ENCODE measurements at places on chromosomes 16 and 17.

GRCh38 chr16:30551781-30552180 lies 6.4 kb downstream of the ZNF764 start:
- DNase-seq, result peak; percentile 58

DNA sequence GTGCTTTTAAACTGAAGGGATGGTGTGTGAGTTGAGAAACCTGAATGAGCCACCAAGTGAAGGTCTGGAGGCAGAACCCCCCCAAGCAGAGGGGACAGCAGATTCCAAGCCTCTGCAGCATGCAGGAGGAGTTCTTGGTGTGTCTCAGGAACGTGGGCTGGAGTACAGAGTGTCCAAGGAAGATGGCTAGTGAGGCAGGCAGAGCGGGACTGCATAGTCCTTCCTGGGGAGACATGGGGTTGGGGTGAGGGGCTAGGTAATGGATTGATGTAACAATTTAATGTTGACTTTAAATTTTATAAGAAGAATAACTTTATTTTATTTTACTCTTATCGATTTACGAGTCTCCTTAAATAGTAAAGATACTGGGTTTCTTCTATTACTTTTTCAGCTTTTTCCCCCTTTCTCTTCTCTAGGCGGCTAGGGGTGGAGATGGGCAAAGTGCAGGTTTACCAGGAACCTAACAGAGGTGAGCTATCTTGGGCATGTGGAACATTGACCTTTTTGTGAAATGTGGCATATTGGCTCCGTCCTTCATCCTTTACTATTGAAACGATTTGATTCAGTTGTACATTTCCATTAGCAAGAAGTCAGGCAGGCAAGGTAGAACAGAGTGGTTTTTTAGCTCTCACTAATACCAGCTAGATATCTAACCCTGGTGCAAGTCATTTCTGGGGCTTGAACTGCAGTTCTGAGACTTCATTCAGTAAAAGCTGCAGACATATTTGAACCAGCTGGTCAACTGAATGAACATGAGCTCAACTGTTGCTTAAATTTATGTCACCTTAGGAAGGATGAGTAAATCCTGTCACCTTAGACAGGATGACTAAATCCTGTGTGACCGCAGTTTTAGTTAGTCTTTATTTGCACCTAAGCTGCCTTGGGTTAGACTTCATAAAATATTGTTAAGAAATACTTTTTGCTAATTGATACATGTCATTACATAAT lies 9.2 kb downstream of the PRPSAP2 start:
- DNase-seq, result no peak

- DNase-seq, result no peak
These were observed 344.5 kb upstream of the EEF2KMT start for GRCh38 chr16:5442054-5442453.

GRCh38 chr16:1330260-1330914 lies 3.1 kb upstream of the BAIAP3 start:
- no peak for DNase-seq

DNA sequence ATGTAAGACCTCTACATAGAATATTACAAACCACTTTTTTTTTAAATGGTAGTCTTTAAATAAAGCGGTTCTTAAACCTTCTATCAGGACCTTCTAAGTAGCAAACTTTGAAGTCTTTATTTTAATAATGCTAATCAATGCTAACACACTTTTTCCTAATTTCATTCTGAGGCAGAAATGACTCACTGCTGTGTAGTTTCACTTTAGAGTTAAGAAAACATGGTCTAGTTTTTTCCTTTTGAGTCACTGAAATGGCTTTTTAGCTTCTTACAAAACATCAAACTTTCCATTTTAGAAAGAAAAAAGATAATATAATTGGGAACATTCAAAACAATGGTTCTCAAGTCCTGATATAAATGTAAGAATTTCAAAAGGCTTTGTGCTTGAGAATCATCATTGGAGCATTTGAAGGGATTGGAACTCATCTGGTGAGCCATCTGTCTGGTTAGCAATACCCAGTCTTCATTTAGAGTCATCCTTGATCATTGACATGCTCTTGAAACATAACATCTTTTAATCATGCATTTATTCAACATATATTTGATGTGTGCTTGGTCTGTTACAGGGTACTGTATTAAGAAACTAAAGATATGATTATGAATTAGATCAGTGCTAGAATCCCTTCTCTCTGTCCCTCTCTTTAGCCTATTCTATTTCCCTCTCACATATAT lies 258.3 kb upstream of the MON1B start:
- no peak for DNase-seq

GRCh38 chr16:52781005-52781630 lies 234.2 kb upstream of the TOX3 start:
- DNase-seq, result no peak

DNA sequence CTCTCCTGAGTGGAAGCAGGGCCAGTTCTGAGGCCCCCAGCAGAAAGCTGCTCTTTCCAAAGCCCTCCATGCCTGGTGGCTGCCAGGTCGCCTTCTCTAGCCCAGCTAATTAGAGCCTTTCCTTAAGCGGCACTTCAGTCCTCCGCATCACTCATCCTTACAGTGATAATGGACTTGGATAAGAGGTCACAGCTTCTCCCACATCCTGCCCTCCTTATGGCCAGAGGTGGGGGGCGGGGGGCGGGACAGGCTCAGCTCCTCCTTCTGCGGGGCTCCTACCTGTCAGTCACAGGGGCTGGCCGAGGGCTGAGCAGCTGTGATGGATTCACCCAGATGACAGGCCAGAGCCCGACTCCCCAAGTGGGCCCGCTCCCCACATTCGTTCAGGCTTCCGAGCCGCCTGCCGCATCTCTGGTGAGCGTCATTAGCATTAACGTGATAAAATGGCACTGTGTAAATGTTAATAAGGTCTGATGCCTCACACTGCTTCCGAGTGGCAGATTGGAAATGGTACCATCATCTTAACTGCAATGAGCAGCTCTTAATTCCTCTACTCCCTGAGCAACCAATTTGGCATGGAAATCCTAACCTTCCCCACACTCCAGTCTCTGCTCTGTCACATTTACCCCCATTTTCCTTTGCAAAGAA lies 41.3 kb downstream of the GRIN2C start:
- DNase-seq, result no peak

DNA sequence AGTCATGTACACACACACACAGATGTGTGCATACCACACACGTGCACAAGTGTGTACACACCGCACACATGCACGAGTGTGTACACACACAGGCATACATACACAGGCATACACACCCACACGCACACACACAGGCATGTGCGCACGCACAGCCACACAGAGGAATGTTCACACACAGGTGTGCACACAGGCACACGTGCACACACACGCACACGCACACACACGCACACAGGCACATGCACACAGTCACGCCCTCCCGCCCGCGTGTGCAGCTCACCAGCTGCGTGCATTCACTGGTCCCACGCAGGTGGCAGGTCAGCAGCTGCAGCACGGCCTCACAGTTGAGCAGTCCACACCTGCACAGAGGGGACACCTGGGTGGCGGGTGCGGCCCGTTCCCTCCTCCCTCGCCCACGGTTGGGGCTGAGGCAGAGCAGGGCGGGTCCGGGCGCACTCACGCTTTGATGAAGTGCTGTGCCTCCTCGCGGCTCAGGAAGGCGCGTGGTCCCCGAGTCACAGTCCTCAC lies 7.7 kb downstream of the TEPSIN start:
- no peak for DNase-seq

DNA sequence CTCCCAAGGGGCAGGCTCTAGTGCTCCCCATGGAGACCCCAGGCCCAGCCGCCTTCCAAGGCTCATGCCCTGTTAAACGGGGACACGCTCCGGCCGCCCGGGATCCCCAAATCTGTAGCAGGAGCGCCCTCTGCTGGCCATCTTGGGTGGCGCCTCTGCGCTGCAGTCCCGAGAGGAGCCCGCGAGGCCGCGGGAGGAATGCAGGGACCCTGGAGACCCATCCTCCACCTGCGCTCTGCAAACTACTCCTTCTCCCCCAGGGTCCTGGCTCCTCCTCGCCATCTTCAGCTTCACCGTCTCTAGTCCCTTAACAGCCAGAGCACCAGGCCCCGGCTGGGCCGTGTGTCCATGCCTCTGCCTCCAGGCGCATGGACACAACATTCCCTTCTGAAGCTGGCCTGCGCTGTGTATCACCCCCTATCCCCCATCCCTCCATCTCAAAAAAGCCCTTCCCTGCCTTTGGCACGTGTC lies 23.6 kb upstream of the KRT17 start:
- DNase-seq, result peak; percentile 81

DNA sequence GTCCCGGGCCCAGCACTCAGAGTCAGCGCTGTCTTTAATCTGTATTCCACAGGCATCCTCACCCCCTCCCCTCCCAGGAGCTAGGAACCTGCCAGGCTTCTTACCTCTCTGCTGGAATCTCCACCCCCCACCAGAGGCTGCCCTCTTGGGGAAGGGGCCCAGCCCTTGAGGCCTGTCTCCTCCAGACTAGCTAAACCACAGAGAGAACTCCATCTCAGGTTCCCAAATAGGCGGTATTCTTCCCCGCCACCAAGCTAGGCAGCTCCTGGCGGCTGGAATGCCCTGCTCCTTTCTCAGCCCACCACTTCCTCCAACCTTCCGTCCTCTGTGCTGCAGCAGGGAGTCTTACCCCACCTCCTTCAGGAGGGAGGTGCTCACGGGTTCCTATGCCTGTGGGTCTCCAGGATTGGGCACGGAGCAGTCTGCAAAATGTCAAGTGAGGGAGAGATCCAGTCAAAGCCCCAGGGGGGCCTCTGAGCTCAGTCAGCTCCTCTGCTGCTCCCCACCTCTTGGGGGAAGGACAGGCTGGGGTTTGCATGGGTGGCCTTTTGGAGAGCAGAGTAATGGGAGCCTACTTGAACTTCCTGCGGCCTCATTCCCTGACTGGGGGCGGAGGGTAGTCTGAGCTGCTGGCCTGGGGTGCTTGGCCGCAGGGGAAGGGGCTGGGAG lies 55.7 kb downstream of the SREBF1 start:
- no peak for DNase-seq

DNA sequence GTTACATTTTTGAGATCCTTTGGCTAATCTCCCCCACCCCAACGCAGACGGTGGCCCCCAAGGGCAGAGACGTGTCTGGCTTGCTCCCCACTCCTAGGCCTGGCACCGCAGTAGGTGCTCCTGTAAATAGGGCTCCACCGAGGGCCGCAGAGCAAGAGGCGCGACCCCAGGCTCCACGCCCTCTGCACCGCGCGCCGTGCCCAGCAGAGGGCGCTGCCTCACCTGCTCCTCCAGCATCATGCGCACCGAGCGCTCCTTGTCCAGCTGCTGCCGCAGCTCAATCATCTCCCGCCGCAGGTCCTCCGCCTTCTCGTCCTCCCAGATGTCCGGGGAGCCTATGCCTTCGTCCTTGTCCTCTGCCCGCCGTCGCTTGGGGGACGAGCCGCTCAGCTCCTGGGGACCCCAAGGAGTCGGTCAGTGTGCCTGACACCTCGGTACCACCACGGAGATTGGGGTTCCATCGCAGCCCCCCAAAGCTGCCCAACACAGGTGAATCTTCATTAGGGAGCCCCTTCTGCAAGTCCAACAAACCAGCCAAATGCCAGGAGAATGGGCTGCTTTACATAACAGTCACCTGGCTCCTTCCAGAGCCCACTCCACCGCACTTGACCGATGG lies 11.2 kb downstream of the TFAP4 start:
- no peak for DNase-seq

DNA sequence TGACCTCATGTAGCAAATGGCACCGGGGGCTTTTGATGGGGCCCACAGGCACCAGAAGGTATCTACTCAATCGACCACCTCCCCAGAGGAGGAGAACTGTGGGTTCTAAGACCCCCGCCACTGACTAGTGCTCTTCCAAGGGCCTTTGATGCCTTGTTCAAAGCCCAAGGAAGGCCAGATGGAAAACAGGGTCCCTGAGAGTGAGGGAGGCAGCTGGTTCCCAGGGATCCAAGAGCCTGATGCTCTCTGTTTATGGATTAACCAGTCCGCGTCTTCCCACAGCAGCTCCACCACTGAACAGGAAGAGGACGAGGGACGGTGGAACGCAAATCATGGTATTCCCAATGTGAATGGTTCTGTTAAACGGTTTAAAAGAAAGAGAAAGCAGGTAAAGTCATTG lies 7.6 kb downstream of the PHB1 start:
- no peak for DNase-seq

DNA sequence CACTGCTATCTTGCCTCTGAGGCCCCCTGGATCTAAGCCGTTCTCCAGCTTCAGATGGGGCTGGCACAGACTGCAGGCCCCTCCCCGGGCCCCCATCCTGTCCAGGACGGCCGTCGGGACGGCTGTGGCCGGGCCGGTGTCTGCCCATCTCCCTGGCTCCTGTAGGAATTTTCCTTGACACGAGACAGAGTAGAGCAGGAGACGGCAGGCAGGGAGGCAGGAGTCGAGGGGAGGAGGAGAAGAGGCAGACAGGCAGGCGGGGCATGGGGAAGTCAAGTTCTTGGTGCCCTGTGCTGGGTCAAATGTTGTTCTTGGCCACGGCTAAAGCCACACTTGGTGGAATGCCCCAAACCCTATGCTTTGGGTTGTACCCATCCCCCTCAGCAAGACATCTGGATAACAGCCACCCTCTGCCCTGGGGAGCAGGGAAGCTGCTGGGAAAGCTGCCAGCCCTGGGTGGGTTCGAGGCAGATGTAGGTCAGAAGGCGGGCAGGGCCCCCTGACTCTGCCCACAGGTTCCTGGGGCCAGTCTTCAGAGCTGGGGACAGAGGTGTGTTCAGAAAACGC lies 4.0 kb downstream of the C1QTNF1 start:
- DNase-seq, result no peak

DNA sequence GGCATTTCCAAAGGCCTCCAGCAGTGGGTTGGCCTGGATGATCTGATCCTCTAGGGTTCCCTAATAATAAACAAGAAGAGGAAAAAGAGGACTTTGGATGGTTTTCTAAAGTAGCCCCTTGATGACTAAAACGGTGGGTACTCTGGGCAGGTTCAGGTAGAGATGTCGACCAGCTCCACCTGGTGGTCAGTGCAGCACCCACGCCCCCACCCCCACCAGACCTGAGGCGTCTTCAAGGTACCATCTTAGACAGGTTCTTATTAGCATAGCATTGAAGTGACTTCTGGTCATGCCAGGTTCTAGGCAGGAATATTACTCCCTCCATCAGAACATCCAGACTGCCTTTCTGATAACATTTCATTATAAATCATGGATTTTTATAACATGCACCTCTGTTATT lies 15.0 kb downstream of the MYH13 start:
- DNase-seq, result no peak

GRCh38 chr17:82941021-82942001 lies 101.5 kb upstream of the ZNF750 start:
- DNase-seq, result no peak

- no peak for DNase-seq
These were observed 783 bp downstream of the BHLHA9 start for GRCh38 chr17:1271030-1271423.

- DNase-seq, result no peak
These were observed 17.2 kb upstream of the N4BP1 start for GRCh38 chr16:48627148-48627547.
